ENCODE measurements at places on chromosomes 5 and 9.

GRCh38 chr5:151703227-151703626 lies 16.5 kb upstream of the SPARC start:
- no peak for DNase-seq

DNA sequence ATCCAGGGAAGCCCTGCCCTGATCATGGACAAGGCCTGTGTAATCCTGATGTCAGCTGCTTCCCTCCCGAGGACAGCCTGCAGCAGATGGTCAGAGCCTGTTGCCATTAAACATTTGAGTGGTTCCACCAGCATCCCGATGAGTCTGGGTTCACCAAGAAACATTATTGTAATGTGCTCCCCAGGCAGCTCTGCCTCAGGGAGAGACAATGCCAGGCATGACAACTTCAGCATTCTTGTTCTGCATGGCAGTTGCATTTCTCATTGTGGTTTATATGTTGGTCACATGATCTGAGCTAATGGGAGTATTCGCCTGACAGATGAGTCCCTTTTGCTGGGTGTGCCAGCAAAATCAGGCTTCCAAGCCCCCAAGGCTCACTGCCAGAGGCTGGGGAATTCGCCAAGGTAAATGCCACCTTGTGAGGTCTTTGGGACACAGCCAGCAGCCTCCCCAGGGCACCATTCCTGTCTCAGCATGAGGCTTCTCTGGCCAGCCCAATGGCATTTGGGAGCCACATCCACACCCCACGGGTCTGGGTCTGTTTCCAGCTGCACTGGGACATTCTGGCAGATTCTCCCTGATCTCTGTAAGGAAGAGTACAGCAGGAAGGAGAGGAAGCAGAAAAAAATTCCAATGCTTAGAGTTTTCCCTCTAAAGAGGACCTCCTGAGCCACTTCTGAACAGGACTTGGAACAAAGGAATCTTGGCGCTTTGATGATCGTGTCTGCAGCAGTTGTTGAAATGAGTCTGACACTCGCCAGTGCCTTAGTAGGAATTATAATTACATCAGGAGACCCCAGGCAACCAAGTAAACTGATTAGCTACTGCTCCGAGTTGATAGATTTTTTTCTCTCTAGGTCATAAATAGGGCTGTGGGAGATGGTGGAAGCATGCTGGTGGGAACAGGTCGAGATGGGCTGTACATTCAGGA lies 18.7 kb downstream of the KCNIP1 start:
- no peak for DNase-seq

- no peak for DNase-seq
Measured at GRCh38 chr5:137581776-137582175, 82.7 kb upstream of the SPOCK1 start.

DNA sequence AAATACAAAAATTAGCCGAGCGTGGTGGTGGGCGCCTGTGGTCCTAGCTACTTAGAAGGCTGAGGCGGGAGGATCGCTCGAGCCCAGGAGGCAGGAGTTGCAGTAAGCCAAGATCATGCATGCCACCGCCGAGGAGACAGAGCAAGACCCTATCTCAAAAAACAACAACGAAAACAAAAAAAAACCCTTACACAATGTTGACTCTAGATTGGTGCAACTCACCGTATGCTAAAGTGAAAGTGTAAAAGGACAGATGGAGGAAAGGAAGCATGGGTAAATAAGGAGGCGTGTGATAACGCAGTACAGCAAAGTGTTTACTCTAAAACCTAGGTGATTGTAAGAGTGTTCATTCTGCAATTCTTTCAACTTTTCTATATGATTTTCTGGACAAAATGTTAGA lies 15.9 kb upstream of the RUFY1 start:
- no peak for DNase-seq

- DNase-seq: no peak
Measured at GRCh38 chr5:139877129-139877597, 81.6 kb downstream of the PSD2 start.

DNA sequence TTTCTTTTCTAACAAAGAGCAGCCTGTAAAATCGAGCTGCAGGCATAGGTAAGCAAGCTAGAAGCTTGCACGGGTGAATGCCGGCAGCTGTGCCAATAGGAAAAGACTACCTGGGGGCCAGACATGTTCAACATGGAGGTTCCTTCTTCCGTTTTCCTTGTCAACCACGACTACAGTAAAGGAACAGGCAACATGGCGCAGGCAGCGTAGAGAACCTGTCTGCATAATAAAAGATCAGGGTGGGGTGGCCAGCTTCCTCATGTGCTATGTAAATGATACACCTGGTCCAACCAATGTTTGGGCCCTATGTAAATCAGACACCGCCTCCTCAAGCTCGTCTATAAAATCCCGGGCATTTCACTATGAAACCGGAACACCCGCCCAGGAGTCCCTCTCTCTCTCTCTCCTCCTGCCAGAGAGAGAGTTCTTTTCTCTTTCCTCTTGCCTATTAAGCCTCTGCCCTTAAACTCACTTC lies 103.8 kb upstream of the LIFR start:
- DNase-seq: peak; percentile 61

- no peak for DNase-seq
Measured at GRCh38 chr9:4223312-4223833, 76.5 kb downstream of the GLIS3 start.

- no peak for DNase-seq
Measured at GRCh38 chr9:1980387-1980786, 34.8 kb upstream of the SMARCA2 start.

- no peak for DNase-seq
Measured at GRCh38 chr5:129716235-129716634, 31.7 kb upstream of the MINAR2 start.

DNA sequence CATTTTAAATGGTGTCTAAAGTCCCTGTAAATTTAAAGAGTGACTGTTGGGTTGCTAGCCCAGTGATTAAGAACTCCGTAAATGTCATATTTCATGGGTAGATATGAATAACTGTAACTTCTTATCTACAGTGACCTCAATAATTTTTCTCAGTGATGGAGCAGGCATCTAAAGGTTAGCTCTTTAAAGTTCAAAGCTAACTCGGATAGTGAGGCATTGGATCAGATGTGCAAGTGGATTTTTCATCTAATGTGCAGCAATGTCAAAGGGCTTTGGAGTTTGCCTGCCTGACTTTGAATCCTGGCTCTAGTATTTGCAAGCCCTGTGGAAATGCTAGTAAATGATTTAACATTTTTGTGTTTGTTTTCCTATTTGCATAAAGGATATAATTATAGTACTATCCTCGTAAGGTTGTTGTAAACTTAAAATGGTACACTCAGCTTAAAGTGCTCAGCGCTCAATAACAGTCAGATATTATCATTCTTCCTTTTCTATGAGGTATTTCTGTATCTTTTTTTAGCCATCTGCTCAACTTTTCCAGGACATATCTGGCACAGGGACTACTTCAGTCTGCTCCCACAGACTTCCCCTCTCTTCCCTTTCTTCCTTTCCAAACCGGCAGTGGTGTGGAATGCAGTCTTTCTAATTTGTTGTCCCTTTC lies 163.7 kb upstream of the ELL2 start:
- DNase-seq: no peak

DNA sequence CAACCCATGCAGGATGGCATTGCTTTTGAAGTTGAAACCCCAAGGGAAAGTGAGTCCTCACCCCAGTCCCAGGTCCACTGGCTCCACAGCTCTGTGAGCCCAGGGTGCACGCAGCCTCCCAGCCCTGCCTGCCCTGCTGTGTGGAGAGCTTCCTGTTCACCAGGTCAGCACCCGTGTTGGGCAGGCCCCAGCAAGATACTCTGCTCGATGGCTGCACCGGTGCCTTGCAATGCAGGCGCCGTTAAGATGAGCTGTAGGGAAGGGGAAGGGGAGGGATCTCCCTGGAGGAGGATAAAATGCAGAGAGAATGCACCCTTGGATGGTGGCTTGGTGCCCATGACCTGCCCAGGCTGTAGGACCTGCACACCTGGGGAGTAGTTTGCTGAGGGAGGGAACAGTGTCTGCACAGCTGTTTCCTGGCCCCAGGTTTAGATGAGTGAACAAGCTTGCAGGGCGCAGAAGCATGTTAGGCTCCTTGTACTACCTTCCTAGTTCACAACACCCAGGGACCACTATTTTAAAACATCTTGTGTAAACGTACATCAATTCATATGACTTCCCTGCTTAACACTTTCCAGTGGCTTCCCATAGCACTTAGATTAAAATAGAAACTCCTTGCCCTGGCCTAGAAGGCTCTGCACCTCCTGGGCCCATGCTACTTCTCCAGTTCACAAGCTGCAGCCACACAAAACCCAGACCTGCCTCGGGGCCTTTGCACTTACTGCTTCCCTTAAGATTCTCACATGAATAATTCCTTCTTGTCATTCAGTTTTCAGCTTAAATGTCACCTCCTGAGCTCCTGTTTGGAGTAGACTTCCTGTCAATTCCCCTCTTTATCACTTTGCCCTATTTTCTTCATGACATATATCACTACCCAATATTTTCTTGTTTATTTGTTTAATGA lies 19.6 kb downstream of the FAT2 start:
- DNase-seq: no peak

DNA sequence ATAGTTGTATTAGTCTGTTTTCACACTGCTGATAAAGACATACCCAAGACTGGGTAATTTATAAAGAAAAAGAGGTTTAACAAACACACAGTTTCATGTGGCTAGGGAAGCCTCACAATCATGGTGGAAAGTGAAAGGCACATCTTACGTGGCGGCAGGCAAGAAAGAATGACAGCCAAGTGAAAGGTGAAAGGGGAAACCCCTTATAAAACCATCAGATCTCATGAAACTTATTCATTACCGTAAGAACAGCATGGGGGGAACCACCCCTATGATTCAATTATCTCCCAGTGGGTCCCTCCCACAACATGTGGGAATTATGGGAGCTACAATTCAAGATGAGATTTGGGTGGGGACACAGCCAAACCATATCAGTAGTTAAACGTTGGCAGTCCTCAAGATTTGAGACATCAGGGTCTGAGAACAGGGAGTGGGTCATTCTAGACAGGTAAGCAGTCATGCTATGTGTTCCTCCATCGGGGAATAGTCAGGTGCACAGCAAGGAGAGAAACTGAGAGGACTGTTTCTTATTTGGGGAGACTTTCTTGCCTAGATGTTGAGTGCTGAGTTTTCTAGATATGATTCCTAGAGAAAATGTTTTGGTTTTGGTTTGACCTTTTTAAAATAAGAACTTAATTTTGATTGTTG lies 45.8 kb upstream of the ENTREP1 start:
- no peak for DNase-seq

DNA sequence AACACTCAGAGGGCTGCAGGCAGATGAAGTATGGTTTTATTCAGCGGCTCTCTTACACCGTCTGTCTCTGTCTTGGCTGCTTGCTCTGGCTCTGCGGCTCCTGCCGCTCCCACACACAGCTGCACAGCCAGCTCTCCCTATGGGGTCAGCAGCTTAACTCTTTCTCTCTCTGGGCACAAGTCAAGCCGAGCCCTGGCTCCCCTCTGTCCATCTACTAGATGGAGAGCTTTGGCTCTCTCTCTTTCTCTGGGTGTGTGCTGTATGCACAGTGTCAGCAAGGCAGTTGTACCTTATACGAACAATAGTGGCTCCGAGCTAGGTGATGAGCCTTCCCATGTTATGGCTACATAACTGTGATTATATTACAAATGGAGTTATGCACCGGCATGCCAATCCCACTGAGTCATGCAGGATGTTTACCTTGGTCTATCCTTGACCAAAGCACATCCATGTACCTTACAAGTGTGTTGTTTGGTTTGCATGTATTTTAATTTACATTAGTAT lies 19.3 kb upstream of the PPP2CA start:
- peak; percentile 16 for DNase-seq

GRCh38 chr5:156631005-156631404 lies 219.1 kb upstream of the PPP1R2B start:
- DNase-seq: no peak

DNA sequence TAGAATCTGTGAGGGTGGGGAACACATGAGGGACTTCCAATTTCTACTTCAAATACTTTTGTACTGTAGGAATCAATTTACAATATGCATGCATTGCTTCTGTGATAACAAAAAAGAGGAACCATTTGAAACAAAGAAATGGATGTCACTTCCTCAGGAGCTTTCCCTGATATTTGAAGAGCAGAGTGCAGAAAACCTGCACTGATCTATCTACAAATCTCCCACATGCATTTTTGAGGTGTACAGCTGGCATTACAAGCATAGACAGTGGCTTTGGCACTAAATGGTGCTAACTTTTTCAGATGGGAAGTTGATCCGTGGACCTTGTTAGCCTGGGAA lies 27.7 kb downstream of the YIPF5 start:
- DNase-seq: no peak

GRCh38 chr5:8813180-8813579 lies 732.7 kb downstream of the SEMA5A start:
- DNase-seq: no peak

DNA sequence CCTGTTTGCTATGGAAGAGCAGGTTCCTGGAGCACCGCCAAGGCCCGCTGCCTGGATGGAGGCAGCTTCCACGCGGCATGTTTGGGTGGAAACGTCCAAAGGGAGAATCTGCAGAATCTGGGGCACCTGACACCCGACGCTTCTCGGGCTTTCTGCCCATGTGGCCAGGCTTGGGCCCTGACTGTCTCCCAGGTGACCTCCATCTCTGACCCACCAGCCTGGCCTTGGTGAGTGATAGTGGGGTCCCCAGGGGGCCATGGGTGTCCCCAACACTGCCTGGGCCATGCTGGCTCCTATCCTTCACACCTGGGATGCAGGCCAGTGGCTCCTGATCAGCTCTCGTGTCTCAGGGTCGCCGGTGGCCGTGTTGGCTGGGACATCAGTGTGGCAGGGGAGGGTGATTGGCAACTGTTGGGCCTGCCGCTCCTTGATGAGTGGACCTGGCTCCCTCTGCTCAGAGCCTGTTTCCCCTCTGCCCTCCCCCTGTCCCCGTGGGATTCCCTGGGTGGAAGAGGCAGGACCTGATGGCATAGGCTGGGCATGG lies 34.0 kb downstream of the GLT6D1 start:
- DNase-seq: no peak

DNA sequence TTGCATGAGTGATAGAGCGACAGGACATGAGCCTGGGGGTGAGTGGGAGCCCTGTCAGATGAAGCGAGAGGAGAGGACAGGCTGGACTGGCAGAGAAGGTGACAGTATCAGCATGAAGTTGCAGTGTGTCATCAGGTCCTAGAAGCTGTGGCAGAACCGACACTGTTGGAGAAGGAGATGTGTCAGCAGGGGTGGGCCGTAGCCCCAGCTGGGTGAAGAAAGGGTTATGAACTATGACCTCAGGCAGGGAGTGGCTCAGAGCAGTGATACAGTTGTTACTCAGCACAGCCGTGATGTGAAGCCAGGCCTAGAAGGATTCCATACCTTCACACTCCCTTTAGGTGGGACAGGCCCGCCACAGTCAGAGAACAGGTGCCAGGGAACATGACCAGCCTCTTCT lies 7.6 kb downstream of the PCYOX1L start:
- no peak for DNase-seq

GRCh38 chr9:125463926-125464325 lies 202.3 kb downstream of the GAPVD1 start:
- DNase-seq: no peak

- no peak for DNase-seq
Measured at GRCh38 chr5:116626272-116626723, 51.7 kb upstream of the SEMA6A start.

DNA sequence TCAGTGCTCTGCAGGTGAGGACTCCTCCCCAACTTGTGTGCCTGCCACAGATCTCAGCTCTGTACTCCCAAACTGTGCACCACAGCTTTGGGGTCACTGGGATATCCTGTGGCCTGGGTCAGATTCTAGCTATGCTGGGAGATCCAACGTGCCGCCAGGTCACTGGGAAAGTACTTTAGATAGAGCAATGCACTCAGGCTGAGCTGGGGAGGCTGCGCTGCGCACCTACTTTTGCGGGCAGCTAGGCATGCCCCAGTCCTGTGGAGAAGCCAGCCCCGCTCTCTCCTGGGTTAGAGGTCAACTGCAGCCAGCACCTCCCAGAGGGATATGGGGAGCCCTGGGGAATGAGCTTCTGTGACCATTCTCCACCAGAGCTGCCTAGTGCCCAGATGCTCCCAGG lies 552.1 kb upstream of the CDH9 start:
- DNase-seq: no peak

All from WTC11 (cell line).